ENCODE measurements at places on chromosomes 6 and 20.

- no peak for DNase-seq
Measured at GRCh38 chr6:155201461-155202226, 62.2 kb upstream of the CLDN20 start.

DNA sequence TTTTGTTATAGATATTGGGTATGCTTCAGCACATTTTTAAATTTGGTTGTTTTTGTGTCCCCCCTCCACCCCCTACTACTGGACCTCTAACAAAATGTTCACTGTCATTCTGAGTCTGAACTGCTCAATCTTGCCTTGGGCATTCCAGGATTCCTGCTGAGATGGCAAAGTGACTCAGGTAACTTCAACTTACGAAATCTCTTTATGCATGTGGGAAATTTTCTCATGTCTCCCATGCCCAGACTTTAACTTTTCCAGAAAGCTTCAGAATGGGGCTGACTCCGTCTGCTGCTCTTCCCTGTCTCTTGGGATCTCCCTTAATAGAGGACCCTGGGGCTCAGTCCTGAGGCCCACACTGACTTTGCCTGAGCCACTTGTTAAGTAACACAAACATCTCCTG lies 14.0 kb downstream of the CYP39A1 start:
- no peak for DNase-seq

- no peak for DNase-seq
Measured at GRCh38 chr6:52644253-52644652, 26.7 kb upstream of the TMEM14A start.

DNA sequence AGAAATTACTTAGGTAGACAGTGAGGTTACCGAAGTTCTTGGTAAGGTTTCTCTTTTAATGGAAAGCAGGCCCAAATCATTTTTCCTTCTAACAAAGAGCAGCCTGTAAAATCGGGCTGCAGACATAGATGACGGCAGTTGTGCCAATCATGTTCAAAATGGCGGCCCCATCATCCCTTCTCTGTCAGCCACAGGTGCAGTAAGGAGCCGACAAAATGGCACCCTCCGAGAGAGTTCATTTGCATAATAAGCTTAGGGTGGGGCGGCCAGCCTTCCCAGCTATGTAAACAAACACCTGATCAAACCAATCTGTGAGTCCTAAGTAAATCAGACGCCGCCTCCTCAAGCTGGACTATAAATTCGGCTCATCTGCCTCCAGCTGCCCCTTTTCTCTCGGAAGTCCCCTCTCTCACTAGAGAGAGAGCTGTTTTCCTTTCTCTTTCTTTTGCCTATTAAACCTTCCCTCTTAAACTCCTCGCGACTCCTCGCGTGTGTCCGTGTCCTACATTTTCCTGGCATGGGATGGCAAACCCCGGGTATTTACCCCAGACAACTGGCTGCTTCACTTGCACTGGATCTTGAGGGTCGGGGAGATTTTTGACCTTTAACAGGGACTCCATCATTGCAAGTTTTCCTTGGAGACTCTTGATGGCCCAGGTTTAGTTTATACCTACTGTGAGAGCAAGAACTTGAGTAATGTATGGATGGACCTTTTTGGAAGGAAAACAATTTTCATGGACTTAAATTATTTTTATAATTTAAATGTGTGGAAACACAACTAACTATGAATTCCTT lies 8.9 kb upstream of the DDR1 start:
- DNase-seq: no peak

DNA sequence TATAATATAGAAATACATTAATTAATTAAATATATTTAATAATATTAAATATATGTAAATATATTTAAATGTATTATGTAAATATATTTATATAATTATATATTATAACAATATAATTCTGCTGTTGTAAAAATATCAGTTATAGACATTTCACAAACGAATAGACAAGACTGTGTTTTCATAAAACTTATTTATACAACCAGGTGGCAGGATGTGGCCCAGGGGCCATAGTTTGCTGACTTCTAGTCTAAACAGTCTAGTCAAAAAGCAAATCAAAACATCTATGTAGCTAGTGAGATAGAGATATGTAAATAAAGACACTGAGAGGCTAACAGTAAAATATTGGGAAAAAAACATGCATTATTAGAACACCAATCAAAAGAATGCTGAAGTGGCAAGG lies 136.4 kb downstream of the TBXT start:
- no peak for DNase-seq

DNA sequence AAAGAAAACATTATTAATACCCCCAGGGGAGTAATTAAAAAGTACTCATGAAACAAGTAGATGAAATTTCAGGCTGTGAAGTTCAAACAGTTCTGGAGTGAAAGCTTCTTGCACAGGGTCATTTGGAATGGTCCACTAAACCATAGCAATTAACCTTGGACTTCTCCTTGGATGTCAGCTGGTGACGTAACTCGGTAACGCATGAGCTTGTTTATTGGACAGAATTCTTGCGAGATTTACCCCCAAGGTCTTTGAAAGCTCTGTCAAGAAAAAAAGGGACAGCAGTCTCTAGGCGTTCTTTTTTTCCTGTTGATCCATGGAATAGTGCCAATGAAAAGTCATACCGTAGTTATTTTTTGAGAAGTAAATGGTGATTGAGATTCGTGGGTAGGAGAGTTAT lies 2.2 kb downstream of the CD83 start:
- no peak for DNase-seq

DNA sequence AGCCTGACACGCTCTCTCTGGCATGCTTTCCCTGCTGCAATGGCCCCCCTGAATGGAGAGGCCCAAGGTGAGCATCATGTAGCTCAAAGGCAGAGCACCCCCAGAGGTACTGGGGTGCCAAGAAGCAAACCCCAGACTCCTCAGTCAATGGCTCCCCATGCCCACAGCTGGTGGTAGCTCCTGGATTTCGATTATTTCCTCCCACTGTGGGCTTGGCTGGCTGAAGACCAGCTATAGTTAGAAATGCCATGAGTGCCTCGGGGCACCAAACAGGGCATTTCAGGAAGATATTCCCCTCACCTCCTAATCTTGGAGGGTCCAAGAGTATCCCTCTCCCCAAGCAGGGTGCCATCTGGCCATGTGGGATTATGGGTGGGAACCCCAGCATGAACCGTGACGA lies 16.8 kb downstream of the MAP1LC3A start:
- no peak for DNase-seq

DNA sequence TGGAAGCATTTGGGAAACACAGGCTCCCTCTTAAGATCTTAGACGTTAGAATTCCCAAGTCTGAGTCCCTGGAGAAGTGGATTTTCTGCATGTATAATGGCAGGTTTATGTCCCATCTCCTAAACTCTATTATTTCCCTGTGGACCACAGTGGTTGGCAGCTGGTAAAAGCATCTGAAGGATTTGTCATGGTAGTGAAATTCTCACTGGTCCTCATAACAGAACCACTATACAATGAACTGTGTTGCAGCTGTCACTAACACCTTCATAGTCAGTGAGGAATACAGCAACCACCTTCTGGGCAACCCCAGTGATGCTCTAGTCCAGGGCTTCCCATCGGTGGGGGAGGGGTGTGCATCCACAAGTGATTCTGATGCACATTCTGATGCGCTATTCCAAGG lies 396.9 kb downstream of the ZFAND3 start:
- no peak for DNase-seq

DNA sequence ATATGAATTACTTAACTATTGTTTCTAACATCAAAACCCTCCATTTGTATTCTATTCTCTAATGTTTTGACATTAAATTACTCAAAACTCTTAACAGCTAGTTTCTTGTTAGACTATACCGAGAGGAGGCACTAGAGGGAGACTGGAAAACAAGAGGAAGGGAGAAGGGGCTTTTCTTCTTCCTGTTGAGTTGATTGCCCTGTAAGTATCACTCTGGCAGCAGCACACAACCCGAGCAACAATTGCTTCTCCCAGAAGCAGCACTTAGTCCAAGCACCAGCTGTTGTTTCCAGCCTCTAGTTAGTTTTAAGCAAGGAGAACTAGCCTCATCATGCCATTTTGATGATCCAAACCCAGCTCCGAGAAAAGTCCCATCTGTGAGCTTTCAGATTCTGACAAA lies 603.8 kb downstream of the PRKN start:
- DNase-seq: no peak

GRCh38 chr20:24984961-24985640 lies 7.5 kb downstream of the APMAP start:
- no peak for DNase-seq

DNA sequence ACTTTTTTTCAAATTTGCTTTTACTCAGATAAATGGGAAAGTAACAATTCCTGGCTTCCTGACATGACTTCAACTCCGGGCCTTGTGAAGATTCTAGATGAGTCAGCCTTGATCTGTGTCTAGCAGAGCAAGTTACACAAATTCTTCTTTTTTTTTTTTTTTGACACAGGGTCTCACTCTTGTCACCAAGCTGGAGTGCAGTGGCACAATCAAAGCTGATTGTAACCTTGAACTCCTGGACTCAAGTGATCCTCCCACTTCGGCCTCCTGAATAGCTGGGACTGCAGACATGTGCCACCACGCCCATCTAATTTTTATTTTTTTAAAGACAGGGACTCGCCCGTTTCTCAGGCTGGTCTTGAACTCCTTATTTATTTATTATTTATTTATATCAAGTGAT lies 7.3 kb upstream of the ARHGAP18 start:
- no peak for DNase-seq

- DNase-seq: no peak
Measured at GRCh38 chr20:38840053-38840893, 34.8 kb downstream of the PPP1R16B start.

GRCh38 chr6:114342086-114342825 lies 567 bp downstream of the HS3ST5 start:
- peak; percentile 13 for DNase-seq

DNA sequence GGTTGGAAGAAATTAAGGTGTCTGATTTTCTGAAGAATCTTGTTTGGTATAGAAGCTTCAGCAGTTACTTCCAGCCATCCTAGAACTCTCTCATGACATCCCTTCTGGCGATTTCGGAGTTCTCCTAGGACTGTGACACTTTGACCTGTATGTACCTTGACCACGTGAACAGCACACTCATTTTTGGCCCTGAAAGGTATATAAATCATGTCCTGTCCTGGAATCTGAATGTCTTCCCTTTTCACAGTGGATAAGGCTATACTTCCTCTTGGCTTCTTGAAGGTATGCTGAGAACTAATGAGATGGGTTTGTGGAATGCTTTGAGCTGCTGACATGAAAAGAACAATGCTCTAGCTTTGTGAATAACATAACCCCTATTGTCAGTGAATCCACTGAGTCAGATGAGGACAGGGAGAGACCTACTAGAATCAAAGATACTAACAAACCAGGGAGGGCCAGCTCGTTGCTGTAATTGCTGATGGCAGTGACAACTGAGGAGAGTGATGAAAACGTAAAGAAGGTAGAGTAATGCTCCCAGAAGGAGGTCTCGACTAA lies 6.0 kb upstream of the ZDHHC14 start:
- DNase-seq: no peak

- no peak for DNase-seq
Measured at GRCh38 chr6:119322715-119323350, 26.7 kb downstream of the MAN1A1 start.

GRCh38 chr20:59518881-59519706 lies 85.2 kb upstream of the PHACTR3 start:
- peak; percentile 60 for DNase-seq

GRCh38 chr20:39298121-39298520 lies 336.0 kb downstream of the DHX35 start:
- DNase-seq: no peak

- DNase-seq: no peak
Measured at GRCh38 chr20:15675061-15675514, 898.2 kb downstream of the KIF16B start.

DNA sequence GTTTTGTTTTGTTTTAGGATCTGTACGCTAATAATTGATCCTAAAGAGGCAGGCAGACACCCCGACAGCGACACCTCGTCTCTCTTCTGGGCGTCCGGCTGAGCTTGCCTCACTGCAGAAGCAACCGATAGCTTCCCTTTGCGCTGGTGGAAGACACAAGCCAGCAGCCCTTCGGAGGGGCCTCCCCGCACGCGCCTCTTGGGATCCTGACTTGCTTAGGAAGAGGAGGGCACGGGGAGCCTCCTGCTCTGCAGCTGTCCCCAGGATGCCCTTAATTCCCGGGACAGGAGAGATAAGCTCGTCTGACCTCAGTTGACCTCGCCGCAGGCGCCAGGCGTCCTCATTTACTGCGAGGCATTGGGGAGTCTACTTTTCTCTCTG lies 94.0 kb downstream of the CD83 start:
- peak; percentile 18 for DNase-seq

- no peak for DNase-seq
Measured at GRCh38 chr6:30819297-30819917, 64.9 kb upstream of the DDR1 start.

DNA sequence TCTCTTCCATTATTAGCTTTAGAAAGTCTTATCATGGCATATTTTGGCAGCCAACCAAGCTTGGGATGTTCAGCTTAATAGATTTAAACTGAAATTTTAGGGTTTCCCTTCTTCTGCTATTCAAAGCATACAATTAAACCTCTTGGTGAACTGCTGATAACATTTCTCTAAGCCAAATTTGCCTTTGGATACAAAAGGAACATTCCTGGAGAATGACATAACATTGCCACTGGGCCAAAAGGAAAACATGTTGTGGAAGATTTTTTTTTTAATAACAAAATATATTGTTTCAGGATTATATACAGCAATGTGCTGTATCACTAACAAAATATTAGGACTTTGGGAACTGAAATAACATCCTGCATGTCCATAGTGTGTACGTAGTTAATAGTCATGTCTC lies 215.1 kb upstream of the TBX18 start:
- DNase-seq: no peak

- DNase-seq: no peak
Measured at GRCh38 chr6:52046456-52046855, 41.0 kb downstream of the PKHD1 start.

DNA sequence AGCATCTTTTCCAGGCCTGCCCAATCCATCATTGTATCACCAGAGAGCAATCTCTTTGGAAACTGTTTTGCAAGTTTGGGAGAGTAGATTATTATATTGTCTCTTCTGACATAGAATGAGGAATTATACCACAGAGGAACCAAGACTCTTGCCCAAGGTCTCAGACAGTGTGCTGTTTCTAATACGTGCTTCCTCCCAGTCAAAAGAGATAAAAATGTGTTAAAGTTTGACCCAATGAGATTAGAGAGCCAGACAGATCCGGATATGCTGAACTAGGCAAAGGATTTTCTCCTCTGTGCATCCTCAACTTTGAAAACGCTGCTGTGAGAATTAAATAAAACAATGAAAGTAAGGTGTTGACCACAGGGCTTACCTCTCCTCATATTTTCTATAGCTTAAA lies 18.6 kb upstream of the NT5E start:
- DNase-seq: no peak

- DNase-seq: no peak
Measured at GRCh38 chr20:58762120-58762519, 69.5 kb downstream of the NPEPL1 start.

DNA sequence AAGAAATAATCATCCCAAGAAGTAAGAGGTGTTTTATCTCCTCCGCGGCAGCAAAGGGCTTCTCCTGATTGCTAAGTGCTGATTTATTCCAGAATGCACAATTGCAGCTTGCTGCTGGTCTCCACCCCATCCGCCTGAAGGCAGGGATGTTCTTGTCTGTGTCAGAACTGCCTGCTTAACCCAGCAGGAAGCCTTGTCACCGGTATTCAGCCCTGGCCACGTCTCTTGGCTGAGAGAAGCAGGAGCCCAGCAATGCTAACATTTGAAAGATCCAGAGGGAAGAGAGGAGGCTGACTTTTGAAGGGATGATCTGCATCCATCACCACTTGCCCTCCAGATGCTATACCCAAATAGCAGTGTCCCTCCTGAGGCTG lies 4.2 kb downstream of the SCML4 start:
- no peak for DNase-seq

Data from GM12892 (cell line).